ENCODE measurements at places on chromosomes 1 and 21.

DNA sequence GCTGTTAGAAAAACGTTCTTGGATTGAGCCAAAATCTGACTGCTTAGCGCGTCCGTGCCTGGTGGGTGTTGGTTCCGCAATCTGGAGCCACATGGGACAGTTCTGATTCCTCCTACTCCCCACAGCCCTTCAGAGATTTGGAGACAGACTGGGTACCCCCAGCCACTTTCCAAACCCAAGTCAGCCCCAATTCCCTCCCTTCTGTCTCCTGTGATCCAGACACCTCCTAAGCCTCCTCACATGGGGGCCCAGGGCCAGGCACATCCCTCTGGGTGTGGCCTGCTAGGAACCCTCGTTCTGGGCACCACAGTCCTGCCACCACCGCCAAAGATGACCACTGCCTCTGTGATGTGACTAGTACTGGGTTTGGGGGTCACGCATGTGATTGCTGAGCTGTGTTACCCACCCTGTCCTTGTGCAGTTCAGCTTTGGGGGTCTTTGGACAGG lies 4.8 kb downstream of the PLA2G5 start:
- DNase-seq = no peak

GRCh38 chr1:6962478-6962995 lies 177.3 kb downstream of the CAMTA1 start:
- DNase-seq = peak; percentile 98

GRCh38 chr1:167219646-167220536 lies 795 bp upstream of the POU2F1 start:
- peak; percentile 63 for DNase-seq

GRCh38 chr1:85815906-85816305 lies 107.7 kb upstream of the ZNHIT6 start:
- DNase-seq = no peak

- DNase-seq = no peak
Measured at GRCh38 chr1:234915924-234916675, 212.5 kb downstream of the TOMM20 start.

DNA sequence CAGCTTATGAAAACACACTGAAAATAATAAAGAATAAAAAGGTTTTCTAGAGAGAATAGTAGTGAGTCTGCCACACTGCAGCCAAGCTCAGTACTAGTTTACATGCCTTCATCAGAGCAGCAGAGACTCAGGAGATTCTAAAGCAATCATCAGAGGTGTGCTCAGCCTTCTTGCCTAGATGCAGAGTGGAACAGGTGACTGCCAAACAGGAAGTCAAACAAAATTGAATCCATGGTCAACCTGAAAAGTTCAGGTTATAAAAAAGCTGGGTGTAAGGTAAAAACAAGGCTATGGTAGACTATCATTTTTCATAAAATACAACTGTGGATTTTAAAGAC lies 165.3 kb upstream of the C1orf105 start:
- DNase-seq = peak; percentile 8

DNA sequence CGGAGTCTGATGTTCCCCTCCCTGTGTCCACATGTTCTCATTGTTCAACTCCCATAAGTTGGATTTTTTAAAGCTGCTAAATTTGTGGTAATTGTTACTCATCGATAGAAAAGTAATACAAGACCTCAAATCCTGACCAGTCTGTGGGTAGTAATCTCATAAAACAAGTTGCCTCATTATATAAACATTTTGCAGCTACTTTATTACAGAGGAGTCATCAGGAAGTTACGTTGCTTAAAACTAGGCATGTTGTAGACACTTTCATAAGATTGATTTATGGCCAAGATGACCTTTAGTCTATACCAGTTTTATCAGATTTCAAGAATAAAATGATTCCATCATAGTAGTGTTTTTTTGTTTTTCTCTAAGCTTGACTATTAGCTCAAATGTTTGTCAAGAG lies 208.8 kb downstream of the GIPC2 start:
- DNase-seq = no peak

GRCh38 chr1:162872981-162873380 lies 12.0 kb upstream of the CCDC190 start:
- no peak for DNase-seq

DNA sequence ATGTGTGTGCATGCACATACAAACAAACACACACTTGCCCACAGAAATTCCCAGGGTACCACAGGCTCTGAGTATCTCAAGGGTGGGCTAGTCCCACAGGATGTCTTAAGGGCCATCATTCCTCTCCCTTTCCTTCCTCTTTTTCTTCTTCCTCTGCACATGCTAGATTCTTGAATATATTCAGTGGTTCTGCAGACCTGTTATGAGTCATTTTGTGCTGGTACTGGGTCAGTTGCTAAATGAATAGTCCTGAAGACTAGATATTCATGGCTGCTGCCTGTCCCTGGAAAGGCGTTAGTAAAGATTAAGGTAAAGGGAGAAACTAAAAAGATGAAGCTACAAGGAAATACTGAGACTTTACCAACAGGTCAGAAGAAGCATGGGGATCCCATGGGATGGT lies 256.7 kb upstream of the KIAA0040 start:
- DNase-seq = no peak

DNA sequence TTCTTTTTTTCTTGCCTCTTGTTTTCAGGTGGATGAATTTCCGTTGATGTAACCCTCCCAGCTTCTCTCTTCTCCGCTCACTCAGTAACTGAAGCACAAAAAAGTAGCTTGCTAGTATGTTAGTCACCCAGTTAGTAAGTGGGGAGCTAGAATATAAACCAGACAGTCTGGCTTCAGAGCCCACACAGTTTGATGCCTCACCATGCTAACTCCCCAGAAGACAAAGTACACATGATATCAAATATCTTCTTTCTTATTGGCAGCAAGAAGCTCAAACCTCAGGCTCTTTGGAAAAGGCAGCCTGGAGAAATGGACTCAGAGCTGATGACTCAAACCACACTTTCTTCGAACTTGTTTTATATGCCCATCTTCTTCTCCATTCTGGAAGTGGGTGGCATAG lies 187.5 kb upstream of the PLXNA2 start:
- no peak for DNase-seq

- no peak for DNase-seq
Measured at GRCh38 chr1:97824624-97825023, 96.2 kb downstream of the DPYD start.

DNA sequence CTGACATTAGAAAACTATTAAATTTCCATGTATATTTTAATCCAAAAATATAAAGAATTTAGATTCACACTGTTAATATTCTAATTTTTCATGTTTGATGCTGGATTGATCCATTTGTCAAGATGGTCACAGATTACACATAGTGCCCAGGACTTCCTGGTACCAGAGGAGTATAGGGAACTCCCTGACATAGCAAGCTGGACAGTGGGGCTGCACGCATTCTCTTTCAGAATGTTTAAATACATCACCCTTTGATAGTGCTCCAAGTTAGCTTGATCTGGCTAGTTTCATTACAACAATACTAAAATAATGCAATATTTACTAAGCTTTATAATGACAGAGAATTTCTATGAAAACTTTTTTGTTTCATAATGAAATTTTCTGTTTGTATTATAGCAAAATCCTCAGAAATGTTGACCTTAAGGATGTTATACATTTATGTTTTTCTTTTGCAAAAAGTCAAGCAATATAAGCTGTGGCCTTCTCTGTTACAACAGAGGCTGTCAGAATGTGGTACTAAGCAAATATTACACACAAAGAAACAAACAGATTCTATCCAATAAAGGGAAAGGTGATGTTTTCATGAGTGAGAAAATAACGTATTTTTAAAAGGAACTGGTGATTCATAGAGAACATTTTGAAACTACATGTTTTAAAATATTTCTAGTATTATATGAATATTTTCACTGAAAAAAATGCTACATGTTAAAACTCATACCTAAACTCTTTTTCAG lies 84.7 kb downstream of the SLC35F3 start:
- no peak for DNase-seq

DNA sequence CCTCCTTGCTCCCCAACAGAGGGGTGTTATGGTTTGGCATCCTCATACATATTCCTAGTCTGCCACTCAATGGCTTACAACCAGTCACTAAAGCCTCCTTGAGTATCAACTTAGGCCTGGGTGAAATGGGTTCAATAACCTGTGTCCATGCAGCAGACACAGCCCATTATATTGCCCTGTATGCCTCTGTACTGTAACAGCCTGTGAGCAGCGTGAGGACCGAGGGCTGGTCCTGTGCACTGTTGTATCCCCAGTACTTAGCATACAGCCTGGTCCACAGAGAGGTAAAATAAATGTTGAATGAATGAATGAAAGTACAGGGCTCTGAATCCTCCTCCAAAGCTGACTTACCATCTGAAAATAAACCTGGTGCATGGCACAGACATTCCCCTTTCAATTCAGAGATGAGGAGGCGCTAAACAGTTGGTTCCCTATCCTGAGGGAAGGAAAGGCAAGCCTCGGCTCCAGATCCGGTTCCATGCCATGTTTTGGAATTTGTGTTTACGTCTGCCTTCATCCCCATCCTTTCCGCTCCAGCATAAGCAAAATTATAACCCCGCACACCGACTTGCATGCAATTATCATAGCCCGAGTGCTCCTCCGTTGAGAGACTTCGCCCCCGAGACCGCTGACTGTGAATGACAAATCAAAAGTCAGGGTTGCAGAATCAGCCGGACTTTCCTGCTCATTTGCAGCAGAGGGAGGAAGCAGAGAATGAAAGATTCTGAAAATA lies 45.0 kb upstream of the DNAJC6 start:
- DNase-seq = peak; percentile 29

GRCh38 chr1:186054003-186054402 lies 319.8 kb downstream of the HMCN1 start:
- DNase-seq = no peak

GRCh38 chr1:36156329-36157114 lies 562 bp downstream of the MAP7D1 start:
- peak; percentile 47 for DNase-seq

DNA sequence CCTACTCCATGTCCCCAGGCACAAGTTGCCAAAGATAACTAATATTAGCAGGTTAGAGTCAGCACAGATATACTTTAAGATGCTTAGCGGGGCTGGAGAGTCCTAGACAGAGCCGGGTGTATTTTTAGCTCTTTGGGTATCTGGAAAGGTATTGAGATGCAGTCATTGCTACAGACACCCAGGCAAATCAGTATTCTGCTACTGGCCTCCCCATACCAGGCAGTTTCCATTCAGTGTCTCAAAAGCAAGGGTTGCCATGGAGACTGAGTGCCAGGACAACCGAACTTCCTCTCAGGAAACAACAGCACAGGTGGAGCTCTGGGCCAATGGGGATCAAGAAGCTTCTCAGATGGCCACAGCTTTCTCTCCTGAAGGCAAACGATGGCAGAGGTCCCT lies 45.3 kb downstream of the KCNC4 start:
- no peak for DNase-seq

DNA sequence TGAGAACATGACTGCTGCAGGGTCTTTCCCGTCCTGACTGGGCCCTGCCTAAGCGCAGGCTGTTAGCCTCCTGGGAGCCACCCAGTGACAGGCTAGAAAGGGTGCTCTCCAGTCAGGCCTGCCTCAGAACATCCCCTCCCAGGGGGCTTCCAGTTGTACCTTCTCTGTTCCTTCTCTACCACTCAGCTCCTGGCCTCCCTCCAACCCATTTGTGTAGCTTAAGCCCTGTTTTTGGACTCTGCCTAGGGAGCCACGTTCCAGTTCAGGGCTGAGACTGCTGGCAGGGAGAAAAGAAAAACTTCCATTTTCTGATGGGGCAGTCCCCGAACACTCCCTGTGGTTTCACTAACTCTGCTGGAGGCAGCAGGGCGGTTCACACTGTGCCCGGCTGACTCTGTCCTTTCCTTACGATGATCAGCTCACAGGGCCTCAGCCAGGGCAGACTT lies 15.3 kb upstream of the POU3F1 start:
- DNase-seq = no peak

DNA sequence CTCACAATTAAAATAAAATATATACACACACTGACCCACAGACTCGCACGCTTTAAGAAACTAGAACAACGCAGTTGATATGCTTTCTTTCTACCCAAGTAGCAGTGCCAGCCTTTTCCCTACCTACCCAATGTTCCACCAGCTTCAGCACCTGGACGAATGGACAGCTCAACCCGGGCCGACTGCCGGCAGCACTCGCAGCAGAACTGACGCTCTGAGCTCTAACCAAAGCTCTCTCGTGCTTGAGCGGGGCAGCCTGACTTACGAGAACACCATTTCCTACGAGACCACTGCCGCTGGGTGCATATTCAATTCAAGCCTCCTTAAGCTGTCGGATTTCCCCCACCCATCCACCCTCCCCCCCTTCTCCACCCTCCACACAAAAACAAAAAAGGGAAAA lies 127.4 kb upstream of the DPYD start:
- peak; percentile 26 for DNase-seq

- DNase-seq = no peak
Measured at GRCh38 chr1:59340411-59341307, 43.8 kb downstream of the FGGY start.
